ENCODE measurements at places on chromosomes 2 and 18. TPM values are rescaled to one million over a fixed set of nuclear protein-coding genes. Genes with fewer than 3 reads are reported as not detected.

The BCL11A gene
- 189 TPM for polyA plus RNA-seq

The CHMP3 gene
- 77.1 TPM for polyA plus RNA-seq

The IL1RN gene
- polyA plus RNA-seq, result not detected

The TUBB8B gene
- polyA plus RNA-seq, result 0.38 TPM

The COL4A4 gene
- 20.8 TPM for polyA plus RNA-seq

The TEX44 gene
- polyA plus RNA-seq, result not detected

The IL36RN gene
- not detected for polyA plus RNA-seq

The DSG4 gene
- polyA plus RNA-seq, result not detected

The SS18 gene
- 30.9 TPM for polyA plus RNA-seq

The PCARE gene
- polyA plus RNA-seq, result not detected

The C2orf92 gene
- polyA plus RNA-seq, result 1.4 TPM

The SETBP1 gene
- polyA plus RNA-seq, result 16.8 TPM

The LOXHD1 gene
- not detected for polyA plus RNA-seq

The GPR35 gene
- not detected for polyA plus RNA-seq

The ANKRD53 gene
- polyA plus RNA-seq, result not detected

The KCNF1 gene
- not detected for polyA plus RNA-seq

The DYNAP gene
- not detected for polyA plus RNA-seq

The NEU2 gene
- polyA plus RNA-seq, result not detected

The ADCYAP1 gene
- not detected for polyA plus RNA-seq

The SLC25A12 gene
- 14.0 TPM for polyA plus RNA-seq

The GBX2 gene
- polyA plus RNA-seq, result not detected

The SOX11 gene
- polyA plus RNA-seq, result not detected

The LIPT1 gene
- 18.5 TPM for polyA plus RNA-seq

The COLEC12 gene
- not detected for polyA plus RNA-seq

The FLACC1 gene
- polyA plus RNA-seq, result 0.64 TPM

The ID2 gene
- polyA plus RNA-seq, result 19.3 TPM

The ZSWIM2 gene
- not detected for polyA plus RNA-seq

The ADD2 gene
- 17.3 TPM for polyA plus RNA-seq

The SLC25A52 gene
- not detected for polyA plus RNA-seq

The PDE11A gene
- polyA plus RNA-seq, result not detected

The GPR75 gene
- polyA plus RNA-seq, result 0.10 TPM

Measured in IgD-negative memory B cell (primary cell).